Muscle of arm (tissue), 14 donors: ENCODE measurements at places on chromosomes 1 and 21. TPM values are rescaled to one million over a fixed set of nuclear protein-coding genes. Genes with fewer than 3 reads are reported as not detected.

The RGS13 gene
- not detected for polyA plus RNA-seq

The KRTAP12-2 gene
- not detected for polyA plus RNA-seq

GRCh38 chr1:166605137-166605536, 234.1 kb upstream of the POGK start:
- no peak for DNase-seq

DNA sequence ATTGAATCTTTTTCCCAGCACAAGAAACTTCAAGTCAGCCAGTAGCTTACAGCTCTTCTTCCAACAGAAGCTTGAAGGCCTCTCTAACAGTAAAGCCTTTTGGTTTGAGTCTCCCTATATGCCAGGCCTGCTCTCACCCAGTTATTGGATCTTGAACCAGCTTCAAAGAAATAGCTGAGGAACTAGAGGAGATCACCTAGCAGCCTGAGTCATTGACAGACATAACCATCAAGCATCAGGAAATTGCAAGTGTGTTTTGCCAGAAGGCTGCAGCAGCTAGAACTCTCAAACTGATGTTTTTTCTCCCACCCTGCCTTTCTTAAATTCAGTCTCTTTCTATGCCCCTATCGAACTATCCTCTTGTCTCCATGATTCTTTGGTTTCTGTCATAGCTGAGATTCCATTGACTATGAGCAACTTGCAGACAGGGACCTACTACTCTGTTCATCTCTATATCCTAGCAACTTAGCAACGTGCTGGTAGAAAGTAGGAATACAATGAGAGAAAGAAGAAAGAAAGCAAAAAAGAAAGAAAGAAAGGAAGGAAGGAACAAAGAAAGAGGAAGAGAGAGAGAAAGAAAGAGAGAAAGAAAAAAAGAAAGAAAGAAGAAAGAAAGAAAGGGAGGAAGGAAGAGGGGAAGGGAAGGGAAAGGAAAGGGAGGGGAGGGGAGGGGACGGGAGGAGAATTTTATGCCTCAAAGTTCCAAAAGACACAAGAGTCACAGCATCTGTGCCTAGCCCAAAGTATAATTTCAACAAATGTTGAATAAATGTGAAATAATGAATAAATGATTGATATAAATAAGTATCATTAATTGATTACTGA, 60.0 kb upstream of the FGGY start:
- DNase-seq, result no peak

DNA sequence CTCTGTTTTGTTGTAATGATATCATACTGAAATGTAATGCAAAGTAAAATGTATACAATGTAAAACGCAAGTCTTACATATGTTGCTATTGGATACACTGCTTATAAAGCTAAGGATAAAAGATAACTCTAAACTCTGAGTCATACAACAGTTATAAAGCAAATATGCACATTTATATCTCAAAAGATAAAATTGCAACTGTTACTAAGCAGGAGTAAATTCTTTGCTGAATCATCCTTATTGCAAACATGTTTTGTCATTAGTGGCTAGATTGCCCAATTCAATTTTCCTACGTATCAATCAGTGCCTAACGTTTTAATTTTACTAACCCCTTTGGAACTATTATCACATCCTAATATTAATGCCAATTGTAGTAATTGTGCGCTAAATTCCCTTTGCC, 762.9 kb downstream of the LTN1 start:
- no peak for DNase-seq

The NHLH1 gene
- polyA plus RNA-seq, result not detected

DNA sequence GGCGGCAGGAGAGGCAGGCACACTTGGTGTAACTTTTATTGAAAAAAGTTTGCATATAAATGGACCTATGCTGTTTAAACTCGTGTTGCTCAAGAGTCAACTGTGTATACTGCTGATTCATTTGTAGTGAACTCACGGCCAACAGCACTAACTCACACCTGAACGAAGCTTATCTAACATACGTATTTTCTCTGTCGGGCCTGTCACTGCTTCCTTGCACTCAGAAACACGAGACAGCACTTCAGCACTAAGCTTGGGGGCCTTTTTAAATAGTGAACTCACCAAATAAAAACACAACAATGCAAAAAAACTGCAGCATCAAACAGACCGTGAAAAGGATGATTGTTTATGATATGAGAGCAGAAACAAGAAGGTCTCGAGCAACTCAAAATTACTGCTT, 58.9 kb upstream of the NEK2 start:
- DNase-seq, result no peak
